ENCODE measurements at places on chromosomes 1 and 21.
A peak's percentile ranks its signal among the peaks of the same experiment; 100 is the strongest.

GRCh38 chr1:64895500-64895899, 70.8 kb downstream of the JAK1 start:
- DNase-seq: no peak

DNA sequence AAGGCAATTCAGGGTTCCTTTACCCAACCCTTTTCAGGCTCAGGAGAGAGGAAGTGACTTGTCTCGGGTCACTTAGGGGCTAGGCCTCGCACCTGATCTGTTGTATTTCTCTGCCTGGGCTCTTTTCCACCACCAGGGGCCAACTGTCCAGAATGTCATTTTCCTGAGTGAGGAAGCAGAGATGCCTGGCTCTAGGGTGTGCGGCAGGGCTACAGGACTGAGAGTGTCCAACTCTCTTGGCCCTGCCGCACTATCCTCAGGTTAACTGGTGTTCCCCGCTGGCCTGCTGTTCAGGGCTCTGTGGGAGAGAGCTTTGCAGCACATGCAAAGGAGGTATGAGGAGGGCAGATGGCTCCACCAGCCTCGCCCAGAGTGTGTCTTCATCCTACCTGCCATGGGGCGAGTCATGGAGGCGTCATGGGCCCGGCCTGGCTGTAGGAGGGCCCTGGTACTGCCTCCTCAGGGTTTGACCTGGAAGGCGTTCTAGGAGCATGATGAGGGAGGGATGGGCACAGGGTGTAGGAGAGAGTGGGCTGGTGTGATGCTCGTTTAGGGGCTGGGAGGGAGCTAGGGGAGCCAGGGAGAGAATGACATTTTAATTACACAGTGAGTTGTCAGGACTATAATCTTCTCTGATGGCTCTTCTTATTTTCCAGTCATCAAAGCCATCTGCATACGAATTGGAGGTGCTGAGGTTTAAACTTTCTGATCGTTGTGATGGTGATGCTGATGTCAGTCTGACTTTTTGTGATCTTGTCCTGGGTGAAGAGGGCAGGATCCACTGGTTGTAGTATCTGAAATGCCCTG, 128.3 kb downstream of the NOS1AP start:
- no peak for DNase-seq

- no peak for DNase-seq
Measured at GRCh38 chr1:115117298-115117697, 28.0 kb upstream of the TSPAN2 start.

GRCh38 chr1:95407131-95407885, 173.3 kb downstream of the RWDD3 start:
- no peak for DNase-seq

DNA sequence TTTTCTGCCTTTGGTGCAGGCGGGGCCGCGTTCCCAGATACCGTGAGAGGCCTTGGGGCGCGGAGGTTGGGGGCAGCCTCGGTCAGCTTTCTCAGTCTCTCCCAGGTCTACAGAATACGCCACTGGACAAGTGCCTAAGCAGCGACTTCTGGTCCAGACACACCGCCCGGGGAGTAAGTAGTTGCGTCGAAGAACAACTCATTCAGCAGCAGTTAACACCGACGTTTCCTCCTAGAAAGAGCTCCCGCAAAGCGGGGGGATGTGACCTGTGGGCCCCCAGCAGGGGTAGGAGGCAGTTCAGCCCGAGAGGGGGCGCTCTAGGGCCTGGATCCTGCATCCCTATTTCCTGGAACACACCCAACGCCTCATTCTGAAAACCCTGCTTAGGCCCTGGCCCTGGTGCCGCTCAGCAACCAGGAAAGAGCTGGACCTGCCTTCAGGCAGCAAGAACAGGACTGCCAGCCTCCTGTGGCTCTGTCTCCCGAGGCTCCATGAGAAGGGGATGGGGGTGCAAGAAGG, 6.5 kb upstream of the BARHL2 start:
- no peak for DNase-seq

DNA sequence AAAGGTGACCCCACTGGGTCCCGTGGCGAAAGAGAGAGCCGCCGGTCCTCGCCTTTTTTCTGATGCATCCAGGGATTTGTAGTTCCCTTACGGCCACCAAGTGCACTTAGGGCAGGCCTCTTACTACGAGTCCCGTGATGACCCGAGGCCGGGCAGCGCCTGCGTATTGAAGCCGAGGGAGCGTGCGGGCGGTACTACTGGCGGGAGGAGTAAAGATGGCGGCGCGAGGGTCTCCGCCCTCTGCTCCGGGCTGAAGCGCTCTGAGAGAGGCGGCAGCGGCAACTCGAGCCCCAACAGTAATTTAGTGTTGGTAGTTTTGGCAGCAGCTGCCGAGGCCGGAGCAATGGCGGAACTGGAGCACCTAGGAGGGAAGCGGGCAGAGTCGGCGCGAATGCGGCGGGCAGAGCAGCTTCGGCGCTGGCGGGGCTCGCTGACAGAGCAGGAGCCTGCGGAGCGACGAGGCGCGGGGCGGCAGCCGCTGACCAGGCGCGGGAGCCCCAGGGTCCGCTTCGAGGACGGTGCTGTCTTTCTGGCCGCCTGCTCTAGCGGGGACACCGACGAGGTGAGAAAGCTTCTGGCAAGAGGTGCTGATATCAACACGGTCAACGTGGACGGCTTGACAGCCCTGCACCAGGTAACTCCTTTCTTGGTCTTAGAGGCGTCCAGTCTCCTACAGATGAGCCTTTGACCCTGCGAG, at the start of gene PPP1R12B:
TSS of gene PPP1R12B (plus strand) at position 191 of the 697 bp plus-strand sequence. CDS start at position 344, 153 bp downstream.
- peak; percentile 91 for DNase-seq

GRCh38 chr1:147824001-147824400, 63.6 kb upstream of the GJA5 start:
- DNase-seq: no peak

DNA sequence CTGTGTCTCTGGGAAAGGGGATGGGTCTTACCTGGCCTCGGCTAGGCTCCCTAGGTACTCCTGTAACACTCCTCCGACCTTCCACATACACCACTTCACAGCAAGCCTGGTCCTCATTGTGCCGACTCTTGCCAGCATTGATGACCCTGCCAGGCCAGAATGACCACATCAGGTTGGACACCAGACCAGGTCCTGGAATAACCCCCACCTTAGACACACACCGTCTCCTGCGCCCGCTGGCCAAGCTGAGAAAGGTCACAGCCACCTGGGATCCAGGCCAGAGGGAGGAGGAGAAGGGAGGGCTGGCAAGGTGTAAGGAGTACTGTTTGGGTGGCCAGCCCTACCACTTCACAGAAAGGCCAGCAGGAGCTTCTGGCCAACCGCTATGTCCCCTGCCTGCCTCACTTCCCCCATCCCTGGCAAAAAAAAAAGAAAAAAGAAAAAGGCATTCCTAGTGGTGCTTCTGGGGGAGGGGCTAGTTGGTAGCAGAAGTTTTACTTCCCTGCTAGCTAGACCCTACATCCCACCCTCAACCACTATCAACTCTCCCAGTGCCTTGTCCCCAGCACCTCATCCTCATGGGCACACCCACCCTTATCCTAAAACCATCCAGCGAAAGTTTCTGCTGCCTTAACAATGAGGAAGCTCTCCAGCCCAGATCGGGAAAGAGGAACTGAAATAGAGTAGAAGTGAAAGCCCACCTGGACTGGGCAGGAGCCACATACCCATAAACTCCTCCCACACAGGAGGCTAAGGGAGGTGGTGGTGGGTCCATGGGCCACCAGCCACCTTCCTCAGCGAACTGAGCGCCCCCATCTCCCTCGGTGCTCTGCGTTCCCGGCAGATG, 1.4 kb downstream of the PPM1J start:
- no peak for DNase-seq

GRCh38 chr1:23693599-23693998, 2.0 kb downstream of the RPL11 start:
- DNase-seq: no peak

GRCh38 chr21:45997205-45997494, 15.6 kb downstream of the COL6A1 start:
- no peak for DNase-seq

DNA sequence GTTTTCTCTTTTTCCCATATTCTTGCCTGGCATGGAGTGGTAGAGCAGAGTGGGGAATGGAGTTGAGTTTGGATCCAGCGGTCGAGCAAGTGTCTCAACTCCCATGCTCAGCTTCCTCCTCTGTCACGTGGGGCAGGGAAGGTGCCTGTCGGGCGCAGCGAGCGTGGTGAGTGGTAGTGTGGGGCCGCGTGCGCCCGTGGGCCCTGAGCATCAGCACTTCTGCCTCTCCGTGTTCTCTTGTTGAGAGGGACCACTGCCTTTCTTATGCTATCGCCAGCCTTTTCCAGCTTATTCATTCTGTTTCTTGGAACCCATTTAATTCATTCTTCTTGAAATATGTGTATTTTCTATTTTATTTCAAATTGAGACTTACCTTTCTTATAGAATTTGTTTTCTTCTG, 65.1 kb downstream of the ADARB1 start:
- DNase-seq: no peak

- no peak for DNase-seq
Measured at GRCh38 chr1:162689745-162690671, 57.7 kb downstream of the DDR2 start.

Data from stimulated activated CD8-positive, alpha-beta memory T cell treated with anti-CD3 and anti-CD28 coated beads, Interleukin-7, amount 100 ng/mL, for 1 hour (primary cell).